Activated T-cell treated with anti-CD3 and anti-CD28 coated beads, Interleukin-2, amount 50 U/mL, for 72 hours (primary cell): ENCODE measurements at places on chromosomes 1 and 21. TPM values are rescaled to one million over a fixed set of nuclear protein-coding genes. Genes with fewer than 3 reads are reported as not detected.

EXO1 gene
- total RNA-seq: 56.2 TPM

SPRR1B gene
- not detected for total RNA-seq

OR6N1 gene
- not detected for total RNA-seq

LCE1C gene
- total RNA-seq: not detected

ANGPTL3 gene
- not detected for total RNA-seq

LIN28A gene
- total RNA-seq: not detected

KRTAP10-6 gene
- not detected for total RNA-seq

TNFRSF1B gene
- total RNA-seq: 95.4 TPM

DNA sequence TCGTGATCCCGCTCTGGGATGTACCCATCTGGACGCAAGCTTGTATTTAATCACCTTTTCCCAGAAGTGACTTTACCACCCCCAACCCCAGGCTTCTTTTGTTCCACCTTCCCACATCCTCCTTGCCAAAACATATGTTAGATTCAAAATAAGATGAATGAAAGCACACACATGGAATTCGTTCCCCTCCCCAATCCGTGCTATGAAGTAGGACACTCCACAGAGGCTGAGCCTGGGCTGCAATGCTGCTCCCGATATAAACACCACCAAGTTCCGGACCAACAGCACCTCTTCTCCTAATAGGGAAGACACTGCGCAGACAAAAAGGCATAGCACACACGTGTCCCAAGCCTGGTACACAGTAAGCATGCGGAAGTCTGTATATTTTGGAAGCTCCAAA, 86.1 kb downstream of the CLSTN1 start:
- DNase-seq: no peak

- no peak for DNase-seq
These were observed 489 bp downstream of the ACOT11 start for GRCh38 chr1:54548389-54549044.

DNA sequence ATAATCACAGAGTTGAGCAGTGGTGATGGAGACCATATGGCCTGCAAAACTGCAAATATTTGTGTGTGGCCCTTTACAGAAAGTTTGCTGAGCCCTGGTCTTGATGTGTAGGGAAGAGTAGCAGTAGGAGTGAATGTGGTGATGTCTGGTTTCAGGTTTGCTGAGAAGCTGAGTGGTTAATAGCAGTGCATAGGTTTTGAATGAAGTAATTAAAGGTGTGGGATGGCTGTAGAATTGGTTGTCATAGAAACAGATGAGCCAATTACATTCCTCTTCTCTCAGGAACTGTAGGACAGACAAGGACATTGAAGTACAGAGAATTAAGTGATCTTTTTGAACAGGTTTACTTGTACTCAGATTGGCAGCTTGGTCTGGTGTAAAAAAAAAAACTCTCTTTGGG, 37.4 kb downstream of the PRDM2 start:
- no peak for DNase-seq

DNA sequence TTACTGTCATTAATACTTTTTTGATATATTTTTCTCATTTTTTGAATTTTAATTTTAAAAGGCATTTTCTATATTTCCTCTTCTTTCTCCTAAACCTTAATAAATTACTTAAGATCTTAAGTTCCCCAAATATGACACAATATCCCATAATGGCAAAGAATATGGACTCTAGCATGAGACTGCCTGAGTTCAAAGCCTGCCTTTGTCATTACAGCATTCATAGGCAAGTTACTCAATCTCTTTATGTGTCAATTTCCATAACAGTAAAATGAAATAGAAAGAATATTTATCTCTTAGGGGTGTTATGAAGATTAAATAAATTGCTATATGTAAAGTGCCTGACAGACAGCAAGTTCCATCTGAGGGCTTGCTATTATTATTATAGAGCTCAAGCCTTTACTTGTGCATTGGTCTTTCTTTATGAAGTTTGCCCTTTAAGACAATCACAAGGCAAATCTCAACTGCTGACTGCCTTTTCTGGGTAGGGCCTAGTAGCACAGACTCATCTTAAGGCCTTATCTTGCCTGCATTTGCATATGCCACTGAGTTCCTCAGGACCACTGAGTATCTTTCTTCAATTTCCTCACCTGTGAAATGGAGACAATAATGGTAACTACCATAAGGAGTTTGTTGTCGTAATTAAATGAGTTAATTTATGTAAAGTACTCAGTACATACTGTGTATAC, 231.0 kb downstream of the NRIP1 start:
- DNase-seq: no peak

- DNase-seq: no peak
These were observed 3.4 kb downstream of the COL18A1 start for GRCh38 chr21:45408271-45408791.

DNA sequence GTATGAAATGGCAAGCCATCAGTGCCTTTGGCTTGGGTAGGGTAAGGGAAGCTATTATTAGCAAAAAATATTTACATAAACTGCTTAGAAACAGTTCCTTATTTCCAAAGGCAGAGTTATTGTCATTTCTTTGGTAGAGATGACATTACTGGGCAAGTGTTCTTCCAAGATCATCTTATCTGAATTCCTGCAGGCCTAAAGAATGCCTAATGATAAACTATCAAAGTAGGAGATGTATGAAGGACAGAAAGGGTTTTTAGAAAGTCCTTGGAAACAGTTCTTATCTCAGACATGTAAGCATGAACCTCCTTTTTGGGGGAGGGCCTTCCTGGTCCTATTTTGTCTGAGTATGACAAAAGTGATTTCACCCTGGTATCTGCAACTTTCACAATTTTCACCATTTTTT, 5.1 kb upstream of the FRRS1 start:
- no peak for DNase-seq

DNA sequence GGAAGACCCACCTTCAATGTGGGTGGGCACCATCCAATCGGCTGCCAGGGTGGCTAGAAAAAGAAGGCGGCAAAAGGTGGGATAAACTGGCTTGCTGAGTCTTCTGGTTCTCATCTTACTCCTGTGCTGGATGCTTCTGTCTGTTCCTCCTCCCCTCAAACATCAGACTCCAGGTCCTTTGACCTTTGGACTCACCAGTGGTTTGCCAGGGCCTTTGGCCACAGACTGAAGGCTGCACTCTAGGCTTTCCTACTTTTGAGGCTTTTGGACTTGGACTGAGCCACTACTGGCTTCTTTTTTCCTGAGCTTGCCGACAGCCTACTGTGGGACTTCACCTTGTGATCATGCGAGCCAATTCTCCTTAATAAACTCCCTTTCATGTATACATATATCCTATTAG, 55.9 kb downstream of the VCAM1 start:
- DNase-seq: no peak

DNA sequence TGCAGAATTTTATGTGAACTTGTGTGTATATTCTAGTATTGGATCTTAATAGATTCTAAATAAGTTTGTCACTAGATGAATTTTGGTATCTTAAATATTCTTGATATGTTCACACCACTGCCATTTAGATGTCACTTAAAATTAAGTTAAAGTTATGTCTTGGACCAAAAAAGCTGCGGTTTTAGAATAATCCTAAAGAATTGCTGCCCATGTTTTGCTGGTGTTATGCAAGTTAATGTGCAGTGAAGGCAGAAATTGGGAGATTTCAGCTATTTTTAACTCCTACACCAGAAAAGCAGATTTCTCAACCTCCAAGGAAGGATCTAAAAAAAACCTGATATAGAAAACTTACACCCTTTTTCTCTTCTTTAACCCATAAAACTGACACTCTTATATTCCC, 757 bp downstream of the ACADM start:
- DNase-seq: no peak

DNA sequence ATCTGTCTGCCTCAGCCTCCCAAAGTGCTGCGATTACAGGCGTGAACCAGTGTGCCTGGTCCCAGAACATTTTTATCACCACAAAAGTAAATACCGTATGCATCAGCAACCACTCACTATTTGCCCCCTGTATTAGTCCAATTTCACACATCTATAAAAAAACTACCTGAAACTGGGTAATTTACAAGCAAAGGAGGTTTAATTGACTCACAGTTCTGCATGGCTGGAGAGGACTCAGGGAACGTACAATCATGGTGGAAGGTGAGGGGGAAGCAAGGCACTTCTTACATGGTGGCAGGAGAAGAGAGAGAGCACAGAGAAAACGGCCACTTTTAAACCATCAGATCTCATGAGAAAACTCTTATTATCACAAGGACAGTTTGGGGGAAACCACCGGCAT, 25.6 kb upstream of the CTH start:
- no peak for DNase-seq

GRCh38 chr1:106978477-106979322, 77.8 kb upstream of the PRMT6 start:
- DNase-seq: no peak
